ENCODE measurements at places on chromosomes 11 and 22. TPM values are rescaled to one million over a fixed set of nuclear protein-coding genes. Genes with fewer than 3 reads are reported as not detected.
A peak's percentile ranks its signal among the peaks of the same experiment; 100 is the strongest.

Gene SLC7A4
- total RNA-seq, result 1.5 TPM

Gene NOX4
- total RNA-seq, result 2.7 TPM

DNA sequence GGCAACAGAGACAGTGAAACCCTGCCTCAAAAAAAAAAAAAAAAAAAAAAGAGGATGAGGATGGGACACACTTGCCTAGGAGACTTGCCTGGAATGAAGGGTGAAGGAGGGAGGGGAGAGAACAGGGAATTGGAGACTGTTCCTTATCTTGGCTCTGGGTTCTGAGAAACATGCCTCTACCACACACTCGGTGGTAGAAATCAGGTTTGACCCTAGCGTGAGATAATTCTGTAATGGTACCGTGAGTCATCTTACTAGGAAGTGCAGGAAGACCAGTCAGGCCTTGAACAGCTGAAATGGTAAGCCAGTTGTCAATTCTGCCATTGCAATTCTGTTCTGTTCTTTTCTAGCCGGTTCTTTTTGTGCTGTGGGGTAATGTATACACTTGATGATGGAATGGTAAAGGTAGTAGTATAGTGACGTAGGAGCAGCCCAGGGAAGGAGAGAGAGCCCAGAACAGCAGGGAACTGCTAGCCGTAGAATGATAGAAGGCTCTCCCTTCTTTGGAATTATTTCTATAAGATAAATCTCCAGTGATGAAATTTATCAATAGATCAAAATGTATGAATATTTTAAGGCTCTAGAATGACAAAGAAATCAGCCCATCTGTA is 3.9 kb upstream of the AMBRA1 start:
- no peak for DNase-seq

DNA sequence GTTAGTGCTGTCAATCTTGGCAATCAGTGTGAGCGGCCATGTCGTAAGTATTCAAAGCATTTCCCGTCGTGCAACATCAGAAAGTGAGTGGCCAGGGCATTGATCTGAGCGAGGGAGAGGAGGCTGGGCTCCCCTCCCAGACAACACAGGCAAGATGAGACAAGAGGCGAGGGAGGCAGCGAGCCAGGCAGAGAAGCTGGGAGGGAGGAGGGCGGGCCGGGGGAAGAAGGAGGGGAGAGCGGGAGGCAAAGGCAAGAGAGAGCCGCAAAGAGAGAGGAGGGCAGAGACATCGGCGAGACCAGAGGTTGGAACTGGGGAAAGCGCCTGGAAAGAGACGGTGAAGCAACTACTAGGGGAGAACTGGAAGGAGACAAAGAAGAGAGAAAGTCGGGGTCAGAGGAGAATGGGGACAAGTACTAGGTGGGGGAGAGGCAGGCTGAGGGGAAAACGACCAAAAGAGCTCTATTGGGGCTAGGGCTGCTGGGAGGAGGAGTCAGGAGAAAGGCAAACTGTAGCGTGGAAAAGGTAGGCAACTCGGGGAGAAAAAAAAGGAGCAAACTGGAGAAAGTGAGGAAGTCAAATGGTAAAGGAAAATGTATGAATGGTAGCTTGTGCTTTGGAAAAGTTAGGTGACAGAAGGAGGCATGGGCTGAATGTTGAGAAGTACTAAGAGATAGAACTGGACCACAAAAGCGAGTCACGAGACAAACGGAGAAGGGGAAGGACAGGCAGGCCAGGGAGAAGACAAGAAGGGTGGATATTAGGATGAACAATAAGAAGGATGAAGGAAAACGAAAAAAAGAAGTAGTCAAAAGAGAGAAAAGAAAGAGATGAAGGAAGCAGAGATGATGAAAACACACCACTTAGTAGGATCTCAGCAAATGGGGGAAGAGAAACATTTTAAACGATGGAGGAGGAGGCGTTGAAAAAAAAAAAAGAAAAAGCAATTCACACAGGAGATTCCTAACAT is 130.5 kb upstream of the C11orf58 start:
- peak; percentile 74 for DNase-seq

DNA sequence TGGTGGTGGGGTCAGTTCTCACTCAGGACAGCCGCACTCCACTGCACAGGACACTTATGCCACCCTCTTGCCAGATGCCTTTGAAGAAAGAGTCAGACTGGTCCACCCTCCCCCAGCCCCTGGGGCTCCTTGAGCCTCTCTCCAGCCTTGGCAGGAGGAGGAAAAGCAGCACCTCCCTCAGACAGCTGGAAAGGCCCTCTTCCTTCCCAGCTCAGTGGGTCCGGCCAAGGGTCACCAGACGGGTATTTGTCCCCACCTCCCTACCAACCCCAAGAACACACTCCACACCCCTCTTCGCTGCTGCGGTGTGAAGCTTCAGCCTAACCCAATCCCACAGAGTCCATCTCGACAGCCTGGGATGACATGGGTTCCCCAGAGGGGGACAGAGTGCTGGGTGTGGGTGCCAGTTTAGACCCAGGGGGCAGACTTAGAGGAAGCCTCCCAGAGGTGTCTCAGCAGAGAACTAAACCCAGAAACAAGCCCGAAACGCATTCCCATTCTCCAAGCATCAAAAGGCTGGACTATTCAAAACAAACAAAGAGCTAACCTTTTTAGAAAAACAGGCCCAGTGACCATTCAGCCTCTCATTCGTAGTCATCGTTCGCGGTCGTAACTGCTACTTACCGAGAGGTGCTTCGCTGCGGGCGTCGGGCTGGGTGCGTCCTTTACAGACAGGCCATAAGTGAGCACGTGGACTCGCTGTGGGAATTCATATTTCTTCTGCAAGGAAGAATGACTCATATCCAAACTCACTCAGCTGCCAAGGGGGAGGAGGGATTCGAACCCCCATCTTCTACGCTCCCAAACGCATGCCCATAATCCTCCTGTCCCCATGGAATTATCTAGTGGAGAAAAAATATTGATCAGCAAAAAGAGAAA is 57.5 kb upstream of the ANO1 start:
- DNase-seq, result no peak

- no peak for DNase-seq
Observed at GRCh38 chr22:47681411-47682165, 919.1 kb downstream of the TBC1D22A start.

Measured in upper lobe of right lung (tissue), 1 donor.